Left kidney (tissue), 8 donors: ENCODE measurements at places on chromosomes 16 and 17. TPM values are rescaled to one million over a fixed set of nuclear protein-coding genes. Genes with fewer than 3 reads are reported as not detected.

- no peak for DNase-seq
Observed at GRCh38 chr17:76077584-76078110, 1.3 kb upstream of the ZACN start.

DNA sequence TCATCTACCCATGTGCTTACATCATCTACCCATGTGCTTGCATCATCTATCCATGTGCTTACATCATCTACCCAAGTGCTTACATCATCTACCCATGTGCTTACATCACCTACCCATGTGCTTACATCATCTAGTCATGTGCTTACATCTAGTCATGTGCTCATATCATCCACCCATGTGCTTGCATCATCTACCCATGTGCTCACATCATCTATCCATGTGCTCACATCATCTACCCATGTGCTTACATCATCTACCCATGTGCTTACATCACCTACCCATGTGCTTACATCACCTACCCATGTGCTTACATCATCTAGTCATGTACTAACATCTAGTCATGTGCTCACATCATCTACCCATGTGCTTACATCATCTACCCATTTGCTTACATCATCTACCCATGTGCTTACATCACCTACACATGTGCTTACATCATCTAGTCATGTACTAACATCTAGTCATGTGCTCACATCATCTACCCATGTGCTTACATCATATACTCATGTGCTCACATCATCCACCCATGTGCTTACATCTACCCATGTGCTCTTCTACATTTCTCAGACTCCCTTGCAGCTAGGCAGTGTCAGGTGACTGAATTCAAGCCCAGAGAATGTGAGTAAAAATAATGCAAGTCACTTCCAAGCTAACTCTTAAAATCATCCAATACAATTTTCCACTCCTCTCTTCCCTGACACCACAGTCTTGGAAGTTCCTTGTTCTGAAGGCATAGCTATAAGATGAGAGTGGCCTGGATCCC, 196.8 kb downstream of the CBLN1 start:
- no peak for DNase-seq

DNA sequence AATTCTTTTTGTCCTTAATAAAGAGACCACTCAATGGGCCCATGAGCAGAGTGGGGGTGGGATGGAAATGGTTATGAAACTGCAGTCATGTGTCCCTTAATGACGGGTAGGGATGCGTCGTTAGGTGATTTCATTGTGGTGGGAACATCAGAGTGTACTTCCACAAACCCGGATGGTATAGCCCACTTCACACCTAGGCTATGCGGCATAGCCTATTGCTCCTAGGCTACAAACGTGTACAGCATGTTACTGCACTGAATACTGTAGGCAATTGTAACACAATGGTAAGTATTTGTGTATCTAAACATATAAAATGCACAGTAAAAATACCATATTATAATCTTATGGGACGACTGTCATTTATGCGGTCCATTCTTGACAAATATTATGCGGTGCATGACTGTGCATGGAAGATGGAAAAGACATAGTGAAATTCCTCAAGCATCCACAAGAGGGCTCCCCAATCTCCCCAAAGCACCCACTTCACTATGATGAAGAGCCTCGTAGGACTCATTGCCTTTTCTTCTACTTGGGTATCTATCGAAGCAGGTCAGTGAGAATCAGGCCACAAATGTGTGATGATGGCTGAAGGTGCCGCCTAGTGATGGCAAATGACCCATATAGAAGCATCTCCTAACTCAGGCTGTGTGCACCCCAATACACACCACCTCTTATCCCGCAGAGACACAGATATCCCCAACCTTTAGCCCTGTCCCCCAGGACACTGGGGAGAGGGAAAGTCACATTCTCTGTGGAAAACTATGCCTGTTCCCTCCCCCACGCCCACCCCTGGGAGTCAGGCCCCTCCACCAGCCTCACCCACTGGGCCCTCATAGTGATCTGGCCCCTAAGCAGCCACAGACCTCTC, 43.5 kb downstream of the TBX21 start:
- DNase-seq: no peak

- no peak for DNase-seq
Observed at GRCh38 chr16:81798311-81799137, 19.4 kb downstream of the PLCG2 start.

DNA sequence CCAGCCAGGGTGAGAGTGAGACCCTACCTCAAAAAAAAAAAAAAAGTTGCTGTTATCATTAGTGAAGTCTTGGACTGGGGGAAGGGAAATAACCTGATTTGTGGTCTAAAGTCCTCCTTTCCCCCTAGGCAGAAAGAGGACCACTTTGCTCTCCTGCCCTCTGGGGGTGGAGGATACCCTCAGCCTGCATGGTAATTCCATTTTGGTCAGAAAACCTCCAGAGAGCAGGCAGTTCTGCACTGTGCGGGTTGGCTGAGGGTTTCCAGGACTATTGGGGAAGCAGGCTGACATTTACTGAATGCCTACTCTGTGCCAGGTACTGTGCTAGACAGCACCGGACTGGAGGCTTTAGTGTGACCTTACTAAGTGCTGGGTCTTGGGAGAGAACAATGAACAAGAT, 2.6 kb downstream of the ADAP2 start:
- DNase-seq: no peak

DNA sequence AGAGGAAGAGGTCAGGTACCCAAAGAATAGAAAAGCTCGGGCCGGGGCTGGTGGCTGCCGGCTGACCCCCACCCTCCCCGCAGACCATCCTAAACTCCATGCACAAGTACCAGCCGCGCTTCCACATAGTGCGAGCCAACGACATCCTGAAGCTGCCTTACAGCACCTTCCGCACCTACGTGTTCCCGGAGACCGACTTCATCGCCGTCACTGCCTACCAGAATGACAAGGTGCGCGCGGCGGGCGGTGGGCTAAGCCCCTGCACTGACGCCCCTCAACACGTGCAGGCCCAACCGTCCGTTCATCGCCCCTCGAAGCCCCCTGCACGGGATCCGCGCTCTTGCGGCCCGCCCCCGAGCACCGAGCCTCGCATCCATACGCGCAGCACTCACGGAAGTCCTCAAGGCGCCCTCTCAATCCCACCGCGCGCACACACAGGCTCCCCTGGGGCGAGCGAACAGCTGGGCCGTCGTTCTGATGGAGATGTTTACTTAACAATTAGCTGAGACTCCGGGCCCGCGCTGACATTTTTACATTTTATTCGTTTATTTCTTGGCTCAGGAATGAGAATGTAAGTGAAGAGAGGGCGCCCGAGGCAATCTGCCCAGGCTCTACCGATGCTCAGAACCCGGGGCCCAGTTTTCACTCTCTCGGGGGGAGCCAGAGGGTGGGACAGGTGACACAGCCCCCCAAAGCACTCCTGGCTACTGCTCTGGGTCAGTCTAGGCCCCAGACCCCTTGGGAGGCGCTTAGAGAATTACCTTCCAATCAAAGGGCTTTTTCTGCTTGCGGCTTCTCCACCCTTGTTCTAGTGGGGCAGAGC, 3.5 kb downstream of the TBX2 start:
- DNase-seq: no peak

GRCh38 chr17:65360961-65361552, 200.4 kb downstream of the AXIN2 start:
- DNase-seq: no peak

- DNase-seq: no peak
Observed at GRCh38 chr17:77363821-77364361, 223.1 kb downstream of the SEC14L1 start.

Gene TERB1
- 0.12 TPM for polyA plus RNA-seq

DNA sequence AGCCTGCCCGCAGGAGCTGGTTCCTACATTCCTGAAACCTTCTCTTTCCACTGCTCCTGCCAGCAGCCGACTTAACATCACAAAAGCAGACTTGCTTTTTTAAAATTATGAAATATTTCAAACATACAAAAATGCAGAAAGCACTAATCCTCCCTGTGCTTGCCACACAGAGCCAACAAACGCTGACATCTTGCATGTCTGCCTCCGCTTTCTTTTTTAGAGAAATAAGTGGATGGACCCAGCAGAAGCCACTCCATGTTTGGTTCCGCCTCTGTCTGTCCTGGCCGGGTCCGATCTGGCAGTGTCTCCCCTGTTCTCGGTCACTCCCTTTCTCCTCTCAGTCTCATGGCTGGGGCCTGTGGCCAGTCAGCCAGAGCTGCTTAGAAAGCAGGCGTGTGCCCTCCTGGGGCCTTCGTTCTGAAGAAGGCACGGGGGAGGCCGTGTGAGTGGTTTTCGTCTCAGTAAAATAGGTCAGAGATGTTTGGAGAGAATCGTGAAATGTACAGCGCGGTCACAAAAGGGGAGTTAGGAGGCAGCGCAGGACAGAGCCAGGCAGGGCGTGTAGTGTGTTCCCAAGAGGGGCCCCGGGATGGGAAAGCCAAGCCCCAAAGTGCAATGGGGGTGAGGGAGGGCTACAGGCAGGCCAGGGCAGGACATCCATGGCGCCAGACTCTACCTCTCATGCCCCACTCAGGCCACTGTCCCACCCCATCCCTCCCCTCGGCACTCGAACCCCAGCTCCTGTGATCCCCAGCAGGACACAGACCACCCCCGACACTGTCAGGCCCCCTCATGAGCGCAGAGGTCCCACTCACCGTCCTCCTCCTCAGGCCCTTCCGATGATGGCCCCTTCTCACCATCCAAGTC, 23.2 kb downstream of the MXRA7 start:
- no peak for DNase-seq

GRCh38 chr16:86300746-86301481, 209.4 kb upstream of the FOXF1 start:
- DNase-seq: no peak

DNA sequence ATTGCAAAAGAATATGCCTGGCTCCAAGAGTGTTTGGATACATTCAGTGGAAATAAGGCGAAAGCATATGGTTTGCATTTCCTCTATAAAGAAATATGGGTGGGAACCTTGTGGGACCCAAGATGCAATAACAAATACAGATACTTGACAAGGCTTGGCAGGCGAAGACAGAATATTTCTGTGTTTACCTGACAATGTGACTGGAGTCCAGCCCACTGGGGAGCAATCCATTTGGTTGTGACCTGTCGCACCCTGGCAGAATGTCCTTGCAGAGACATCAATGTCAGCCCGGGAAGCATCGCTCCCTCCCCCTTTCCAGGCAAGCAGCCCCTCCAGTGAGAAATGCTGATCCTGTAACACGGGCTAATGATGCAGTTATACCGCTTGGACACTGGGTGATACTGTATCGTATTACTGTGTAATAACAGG, 296.6 kb downstream of the MAF start:
- no peak for DNase-seq

Gene CCL4L2
- polyA plus RNA-seq: 1.4 TPM

- DNase-seq: no peak
Observed at GRCh38 chr17:75531721-75532072, 6.2 kb downstream of the LLGL2 start.

- DNase-seq: no peak
Observed at GRCh38 chr16:3182608-3183444, 5.2 kb upstream of the OR1F1 start.

GRCh38 chr16:49621241-49622083, 234.4 kb downstream of the ZNF423 start:
- no peak for DNase-seq

DNA sequence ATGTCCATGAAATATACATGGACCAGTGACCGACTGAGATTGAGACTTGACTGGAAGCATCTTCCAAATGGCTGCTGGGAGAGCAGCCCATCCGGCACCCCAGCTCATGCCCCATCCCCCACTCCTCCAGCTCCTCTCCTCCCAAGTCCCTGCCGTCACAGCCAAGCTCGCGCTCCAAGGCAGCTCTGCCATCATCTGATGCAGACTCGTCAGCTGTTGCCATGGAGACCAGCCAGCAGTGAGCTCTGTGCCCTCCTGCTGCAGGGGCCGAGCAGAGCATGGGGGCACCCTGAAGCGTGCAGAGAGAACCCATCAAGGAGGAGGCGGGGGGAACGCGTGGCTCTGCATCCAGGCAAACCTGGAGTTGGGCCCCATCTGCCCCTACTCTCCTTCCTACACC, 74.5 kb upstream of the TNRC6C start:
- DNase-seq: no peak

- DNase-seq: no peak
Observed at GRCh38 chr17:71910002-71910401, 210.8 kb upstream of the SOX9 start.

DNA sequence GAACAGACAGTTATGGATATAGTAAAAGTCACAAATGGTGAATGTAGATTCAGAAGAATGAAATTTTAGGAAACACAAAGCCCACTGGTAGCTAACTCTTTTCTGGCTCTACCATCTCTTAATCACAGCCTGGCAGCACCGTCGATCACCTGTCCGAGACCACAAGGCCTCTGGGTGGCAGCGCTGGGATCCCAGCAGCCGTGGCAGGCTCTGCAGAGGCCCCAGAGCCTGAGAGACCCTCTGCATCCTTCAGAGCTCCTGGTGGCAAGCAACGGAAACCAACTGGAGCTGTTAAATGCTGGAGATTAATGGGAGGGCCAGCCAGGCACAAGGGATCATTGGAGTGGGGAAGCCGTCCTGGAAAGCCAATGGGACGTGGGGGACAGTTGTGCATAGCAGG, 26.3 kb downstream of the LAT start:
- no peak for DNase-seq

- DNase-seq: no peak
Observed at GRCh38 chr17:2852221-2852620, 56.0 kb downstream of the RAP1GAP2 start.

DNA sequence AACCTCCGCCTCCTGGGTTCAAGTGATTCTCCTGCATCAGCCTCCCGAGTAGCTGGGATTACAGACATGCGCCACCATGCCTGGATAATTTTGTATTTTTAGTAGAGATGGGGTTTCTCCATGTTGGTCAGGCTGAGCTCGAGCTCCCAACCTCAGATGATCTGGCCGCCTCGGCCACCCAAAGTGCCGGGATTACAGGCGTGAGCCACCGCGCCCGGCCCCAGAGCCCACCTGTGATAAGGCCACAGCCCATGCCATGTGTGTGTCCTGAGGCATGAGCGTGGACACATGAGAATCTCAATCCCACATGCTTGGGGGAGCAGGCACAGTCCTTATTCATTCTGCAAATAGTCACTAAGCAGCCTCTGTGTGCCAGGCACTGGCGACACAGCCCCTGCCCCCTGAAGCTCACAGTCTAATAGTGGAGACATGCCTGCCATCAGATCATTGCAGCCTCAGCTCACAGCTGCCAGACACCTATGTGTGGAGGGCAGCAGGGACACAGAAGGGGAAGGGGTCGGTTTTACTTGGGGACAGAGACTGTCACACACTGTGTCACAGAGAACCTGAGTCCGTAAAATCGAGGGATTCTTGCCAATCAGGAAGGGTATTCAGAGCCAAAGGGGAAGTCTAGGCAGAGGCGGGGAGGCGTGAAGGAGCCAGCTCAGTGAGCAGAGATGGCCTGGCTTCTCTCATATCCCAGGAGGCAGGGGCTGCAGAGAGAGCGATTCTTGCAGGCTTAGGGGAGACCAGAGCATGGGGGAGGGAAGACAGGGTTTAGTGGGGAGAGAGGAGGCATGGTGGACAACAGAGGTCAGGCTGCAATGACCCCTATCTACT, 9.4 kb upstream of the ABCC3 start:
- no peak for DNase-seq

Gene CLEC10A
- 0.47 TPM for polyA plus RNA-seq
